ENCODE measurements at places on chromosomes 2 and 18.

- no peak for DNase-seq
Observed at GRCh38 chr18:10265560-10266333, 188.7 kb upstream of the APCDD1 start.

- DNase-seq: no peak
Observed at GRCh38 chr18:64876833-64877232, 727.9 kb upstream of the LINC00305 start.

GRCh38 chr2:35293261-35293660 is 1062.3 kb upstream of the CRIM1 start:
- DNase-seq: no peak

DNA sequence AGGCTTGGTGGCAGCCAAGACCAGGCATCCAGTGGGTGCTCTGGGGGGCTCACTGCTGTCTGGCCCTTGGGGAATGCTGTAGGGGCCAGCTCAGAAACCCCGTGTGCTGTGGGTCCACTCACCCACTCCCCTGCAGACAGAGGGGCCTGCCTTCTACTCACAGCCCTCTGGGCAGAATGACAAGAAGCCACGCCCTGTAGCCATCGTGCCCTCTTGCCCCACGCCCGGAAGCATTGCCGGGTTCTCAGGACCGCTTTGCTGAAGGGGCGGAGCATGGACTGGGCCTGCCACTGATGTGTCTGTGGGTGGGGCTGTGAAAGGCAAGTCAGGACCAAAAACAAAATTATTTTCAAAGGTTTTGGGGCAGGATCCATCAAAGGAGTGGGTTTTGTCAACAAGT is 27.8 kb downstream of the GLI2 start:
- no peak for DNase-seq

GRCh38 chr18:76554547-76555222 is 59.6 kb upstream of the ZNF516 start:
- DNase-seq: no peak

GRCh38 chr2:130870161-130870485 is 33.4 kb downstream of the ARHGEF4 start:
- DNase-seq: no peak

- DNase-seq: no peak
Observed at GRCh38 chr2:189527041-189527750, 53.4 kb downstream of the SLC40A1 start.

DNA sequence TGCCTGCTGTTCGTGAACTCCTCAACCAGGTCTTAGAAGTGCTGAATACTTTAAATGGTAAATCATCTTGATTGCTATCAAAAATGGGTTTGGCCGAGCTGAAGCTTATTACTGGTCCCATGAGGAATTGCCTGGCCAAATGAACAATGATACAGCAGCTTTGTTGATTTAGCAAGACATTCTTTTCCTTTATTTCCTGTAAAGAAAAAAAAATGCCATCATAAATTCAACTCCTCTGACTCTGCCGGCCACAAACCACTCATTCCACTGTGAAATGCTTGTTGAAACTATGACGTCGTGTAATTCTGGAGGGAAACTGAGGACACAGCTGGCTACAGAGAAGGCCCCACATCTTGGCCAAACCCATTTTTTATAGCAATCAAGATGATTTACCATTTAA is 74.2 kb upstream of the ID2 start:
- DNase-seq: no peak

- DNase-seq: no peak
Observed at GRCh38 chr2:16114070-16114469, 173.7 kb downstream of the MYCN start.

DNA sequence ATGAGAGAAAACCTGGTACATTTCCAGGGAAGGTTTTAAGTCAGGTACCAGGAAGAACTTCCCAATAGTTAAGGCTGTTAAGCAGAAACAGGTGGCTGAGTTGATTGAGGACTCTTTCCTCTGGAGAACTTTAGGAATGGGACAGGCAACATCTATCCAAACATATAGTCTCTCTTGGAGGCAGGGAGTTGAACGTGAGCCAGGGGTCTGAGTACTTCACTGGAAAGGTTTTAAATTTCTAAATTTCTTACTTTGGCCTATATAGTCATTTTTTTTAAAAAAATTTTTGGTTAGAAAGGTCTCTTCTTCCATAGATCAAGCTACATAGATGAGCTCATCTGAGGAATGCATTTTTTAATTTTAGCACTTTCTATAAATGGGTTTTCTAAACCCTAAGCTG is 261.4 kb upstream of the TCF4 start:
- no peak for DNase-seq

Measured in activated CD4-positive, alpha-beta T cell treated with anti-CD3 and anti-CD28 coated beads, Interleukin-2, amount 50 U/mL, for 16 hours (primary cell).